ENCODE measurements at places on chromosomes 2 and 18. TPM values are rescaled to one million over a fixed set of nuclear protein-coding genes. Genes with fewer than 3 reads are reported as not detected.

- H3K27me3 ChIP-seq: no peaks in the 10 kb centered on the region
- H3K4me1 ChIP-seq: peaks cover 18% of the 10 kb centered on the region
- no peak for DNase-seq
- no peak overlapping the region for H3K4me3 ChIP-seq
- no peak overlapping the region for H3K27ac ChIP-seq
Observed at GRCh38 chr18:24362757-24363156, 34.9 kb downstream of the OSBPL1A start.

- no peaks in the 10 kb centered on the region for H3K4me1 ChIP-seq
- no peak overlapping the region for H3K4me3 ChIP-seq
- DNase-seq: no peak
- H3K27me3 ChIP-seq: no peaks in the 10 kb centered on the region
- H3K27ac ChIP-seq: no peak overlapping the region
Observed at GRCh38 chr18:74942319-74942910, 266.5 kb downstream of the PTGR3 start.

FRZB gene
- total RNA-seq: 0.57 TPM

SLC9A4 gene
- total RNA-seq: 0.40 TPM
